ENCODE measurements at places on chromosomes 7 and 10.
A peak's percentile ranks its signal among the peaks of the same experiment; 100 is the strongest.

GRCh38 chr7:8035192-8035591, 66.6 kb downstream of the GLCCI1 start:
- DNase-seq, result no peak

GRCh38 chr10:74976565-74976964, 134.9 kb upstream of the SAMD8 start:
- DNase-seq, result peak; percentile 11

DNA sequence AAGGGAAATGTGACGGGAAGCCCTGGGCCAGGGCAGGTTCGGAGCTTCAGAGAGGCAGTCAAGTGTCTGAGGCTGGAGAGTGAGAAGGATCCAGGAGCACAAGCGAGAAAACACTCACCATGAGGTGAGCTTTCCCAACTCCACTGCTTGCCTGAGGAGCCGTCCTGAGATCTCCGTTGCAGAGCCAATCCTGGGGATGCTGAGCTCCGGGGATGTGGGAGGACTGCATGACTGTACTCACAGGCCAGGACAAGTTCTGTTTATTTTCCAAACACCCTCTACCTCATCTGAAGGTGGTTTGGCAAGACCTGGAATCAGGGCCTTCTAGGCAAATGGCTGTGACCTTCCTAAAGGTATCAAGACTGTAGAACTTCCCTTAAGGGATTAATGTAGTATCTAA, 38.7 kb downstream of the GLI3 start:
- DNase-seq, result no peak

DNA sequence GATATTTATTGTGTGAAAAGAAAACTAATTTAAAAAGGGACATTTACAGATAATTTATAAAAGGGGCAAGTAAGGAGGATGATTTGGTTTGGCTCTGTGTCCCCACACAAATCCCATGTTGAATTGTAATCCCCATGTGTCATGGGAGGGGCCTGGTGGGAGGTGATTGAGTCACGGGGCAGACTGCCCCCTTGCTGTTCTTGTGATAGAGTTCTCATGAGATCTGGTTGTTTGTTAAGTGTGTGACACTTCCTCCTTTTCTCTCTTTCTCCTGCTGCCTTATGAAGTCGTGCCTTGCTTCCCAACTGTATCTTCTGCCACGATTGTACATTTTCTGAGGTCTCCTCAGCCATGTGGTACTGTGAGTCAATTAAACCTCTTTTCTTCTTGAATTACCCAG, 171.0 kb upstream of the SEMA3E start:
- peak; percentile 27 for DNase-seq

- peak; percentile 16 for DNase-seq
These were observed 983.3 kb upstream of the C7orf33 start for GRCh38 chr7:147607157-147607800.

Measured in WERI-Rb-1 (cell line).